Activated T-cell treated with anti-CD3 and anti-CD28 coated beads for 24 hours (primary cell): ENCODE measurements at places on chromosomes 5 and 9.

- DNase-seq, result peak; percentile 71
These were observed 11.3 kb upstream of the DIPK1B start for GRCh38 chr9:136700959-136701667.

GRCh38 chr5:150034662-150035061, 34.1 kb downstream of the HMGXB3 start:
- no peak for DNase-seq

- DNase-seq, result no peak
These were observed 17.2 kb downstream of the SGTB start for GRCh38 chr5:65704621-65705239.

GRCh38 chr5:42855386-42855785, 43.7 kb upstream of the SELENOP start:
- DNase-seq, result no peak

DNA sequence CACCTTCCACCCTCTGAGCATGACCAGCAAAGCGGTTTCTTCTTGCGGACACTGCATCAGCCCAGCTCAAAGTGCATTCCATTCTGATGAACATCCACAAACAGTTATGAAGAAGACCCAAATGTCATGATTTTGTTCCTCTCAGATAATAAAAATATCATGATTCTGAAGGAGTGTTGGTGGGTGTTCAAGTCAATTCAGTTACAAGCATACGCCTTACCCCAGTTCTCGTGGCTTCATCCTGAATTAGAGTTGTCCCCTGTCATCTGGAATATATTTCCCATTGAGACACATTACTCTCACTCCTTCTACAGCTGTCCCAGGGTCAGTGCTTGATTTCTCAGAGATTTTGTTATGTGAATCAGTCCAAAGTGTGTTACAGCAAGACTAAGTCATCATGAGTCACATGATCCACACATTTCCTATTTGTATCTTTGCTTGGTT, 325.4 kb downstream of the RFX3 start:
- no peak for DNase-seq
